ENCODE measurements at places on chromosomes 7 and 10.

- DNase-seq, result no peak
Measured at GRCh38 chr7:5672468-5672867, 109.0 kb downstream of the RNF216 start.

- DNase-seq, result no peak
Measured at GRCh38 chr7:1523208-1523607, 7.3 kb upstream of the MAFK start.

DNA sequence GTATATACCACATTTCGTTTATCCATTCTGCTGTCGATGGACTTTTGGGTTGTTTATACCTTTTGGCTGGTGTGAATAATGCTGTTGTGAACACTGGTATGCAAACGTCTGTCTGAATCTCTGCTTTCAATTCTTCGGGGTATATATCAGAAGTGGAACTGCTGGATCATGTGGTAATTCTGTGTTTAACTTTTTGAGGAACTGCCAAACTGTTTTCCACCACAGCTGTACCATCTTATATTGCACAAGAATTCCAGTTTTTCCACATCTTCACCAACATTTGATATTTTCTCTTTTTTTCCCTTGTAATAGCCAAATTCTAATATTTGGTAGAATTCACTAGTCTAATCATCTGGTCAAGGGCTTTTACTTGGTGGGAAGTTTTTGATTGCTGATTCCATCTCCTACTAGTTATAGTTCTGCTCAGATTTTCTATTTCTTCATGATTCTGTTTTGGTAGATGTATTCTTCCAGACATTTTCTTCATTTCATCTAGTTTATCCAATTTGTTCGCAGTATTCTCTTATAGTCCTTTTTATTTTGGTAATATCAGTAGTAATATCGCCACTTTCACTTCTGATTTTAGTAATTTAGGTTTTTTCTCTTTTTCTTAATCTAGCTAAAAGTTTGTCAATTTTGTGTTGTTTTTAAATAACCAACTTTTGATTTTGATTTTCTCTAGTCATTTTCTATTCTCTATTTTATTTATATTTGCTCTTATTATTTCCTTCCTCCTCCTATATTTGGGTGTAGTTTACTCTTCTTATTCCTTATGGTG lies 271.2 kb downstream of the ZEB1 start:
- DNase-seq, result no peak

- no peak for DNase-seq
Measured at GRCh38 chr7:134730411-134730829, 49.0 kb upstream of the CALD1 start.

- no peak for DNase-seq
Measured at GRCh38 chr10:73209705-73210104, 37.4 kb downstream of the DNAJC9 start.

GRCh38 chr10:124732931-124733570 lies 11.1 kb downstream of the FAM53B start:
- no peak for DNase-seq

DNA sequence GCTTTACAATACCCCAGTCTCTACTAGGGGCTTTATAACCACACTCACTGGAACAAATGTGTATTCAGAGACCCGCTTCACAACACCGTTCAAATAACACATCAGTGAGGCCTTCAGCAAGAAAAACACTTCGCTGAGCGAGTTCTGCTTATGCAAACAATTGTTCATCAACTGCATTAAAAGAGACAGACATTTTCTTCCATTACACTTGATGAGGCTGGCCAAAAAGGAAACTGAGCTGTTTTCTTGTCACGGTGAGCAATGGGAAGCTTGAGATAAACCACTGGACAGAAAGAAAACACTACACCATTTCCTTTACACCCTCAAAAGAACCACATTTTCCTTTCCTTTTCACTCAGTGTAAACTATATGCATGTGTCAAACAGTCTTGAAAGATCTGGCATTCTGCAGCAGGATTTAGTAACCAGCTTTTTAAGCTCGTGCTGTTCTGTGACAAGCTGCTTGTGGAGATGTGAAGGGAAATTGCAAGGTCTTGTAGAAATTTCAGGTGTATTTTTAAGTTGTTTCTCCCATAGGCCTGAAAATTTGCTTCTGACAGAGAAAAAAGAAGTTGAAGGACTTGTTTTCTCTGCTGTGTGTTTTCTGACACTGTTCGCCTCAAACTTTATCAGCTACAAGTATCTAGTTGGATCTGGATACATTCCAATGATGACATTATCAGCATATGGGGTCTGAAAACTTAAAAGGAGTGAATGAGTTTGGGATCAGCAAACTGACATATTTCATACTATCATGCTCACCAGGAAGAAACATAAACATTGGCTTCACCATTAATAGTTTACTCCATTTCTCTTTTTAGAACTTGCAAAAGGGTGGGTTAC lies 693.1 kb downstream of the PARD3 start:
- DNase-seq, result no peak

DNA sequence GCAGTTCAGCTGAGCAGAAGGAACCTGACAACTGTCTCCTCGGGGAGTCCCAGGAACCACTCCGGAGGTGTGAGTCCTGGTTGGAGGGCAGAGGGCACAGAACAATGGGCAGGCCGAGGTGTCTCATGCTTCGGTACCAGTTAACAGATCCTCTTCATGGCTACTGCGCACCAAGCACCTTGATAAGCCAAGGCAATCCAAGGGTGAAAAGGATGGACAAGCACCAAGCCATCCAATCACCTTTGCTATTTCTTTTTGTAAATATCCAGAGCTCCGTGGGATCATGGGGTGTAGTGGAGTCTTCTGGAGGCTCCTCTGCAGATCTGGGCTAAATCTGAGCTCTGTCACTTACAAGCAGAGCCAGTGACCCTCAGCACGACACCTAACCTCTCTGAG lies 233.5 kb downstream of the WDR11 start:
- no peak for DNase-seq

DNA sequence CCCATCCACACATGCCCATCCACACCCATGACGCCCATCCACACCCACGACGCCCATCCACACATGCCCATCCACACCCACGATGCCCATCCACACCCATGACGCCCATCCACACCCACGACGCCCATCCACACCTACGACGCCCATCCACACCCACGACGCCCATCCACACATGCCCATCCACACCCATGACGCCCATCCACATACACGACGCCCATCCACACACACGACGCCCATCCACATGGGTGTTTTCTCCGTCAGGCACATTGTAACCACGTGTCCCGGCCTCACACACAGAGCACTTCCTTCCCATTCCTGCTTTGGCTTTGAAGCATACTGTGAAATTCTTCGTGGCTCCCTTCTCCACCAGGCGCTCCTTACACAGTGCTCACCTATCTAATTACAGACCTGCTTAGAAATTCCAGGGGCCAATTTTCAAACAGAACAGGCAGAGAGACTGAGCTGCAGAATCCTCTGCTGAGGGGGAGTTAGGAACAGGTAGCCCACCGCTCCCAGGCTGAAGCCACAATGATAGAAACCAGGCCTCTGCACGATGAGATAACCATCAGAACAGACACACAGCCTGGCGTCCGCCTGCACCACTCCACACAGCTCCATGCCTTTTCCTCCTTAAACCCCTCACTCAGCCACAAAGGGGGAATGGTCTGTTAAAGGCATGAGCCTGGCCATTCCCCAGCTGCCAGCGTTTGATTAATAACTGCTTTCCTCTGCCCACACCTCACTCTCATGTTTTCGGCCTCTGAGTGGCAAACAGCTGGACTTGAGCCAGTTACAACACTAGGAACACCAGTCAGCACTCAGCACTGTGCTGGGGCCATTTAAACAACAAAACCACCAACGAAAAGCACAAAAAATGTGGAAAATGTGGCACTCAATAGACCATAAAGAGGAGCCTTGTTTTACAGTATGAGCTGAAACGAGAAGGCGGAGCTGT lies 501.6 kb downstream of the PTPRN2 start:
- DNase-seq, result no peak

- no peak for DNase-seq
Measured at GRCh38 chr10:129098517-129098916, 368.5 kb upstream of the MGMT start.

DNA sequence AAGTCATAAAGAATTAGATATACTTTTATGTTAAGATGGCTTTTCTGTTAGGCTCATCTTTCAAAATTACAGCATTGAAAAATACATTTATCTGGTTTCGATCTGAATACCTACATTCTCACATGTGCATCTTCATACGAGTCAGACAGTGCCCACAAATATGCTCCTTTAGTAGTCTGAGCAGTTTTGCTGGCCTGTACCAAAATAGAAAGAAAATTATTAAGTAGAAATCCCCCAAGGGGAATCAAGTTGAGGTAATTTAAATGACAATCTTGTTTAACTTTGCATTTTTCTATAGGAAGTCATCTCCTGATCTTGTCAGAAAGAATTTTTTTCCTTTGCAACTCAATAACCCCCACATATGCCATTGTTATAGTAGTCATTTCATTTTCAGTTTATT lies 287.4 kb upstream of the SEMA3D start:
- no peak for DNase-seq

GRCh38 chr7:27616914-27617548 lies 45.7 kb downstream of the HIBADH start:
- no peak for DNase-seq

DNA sequence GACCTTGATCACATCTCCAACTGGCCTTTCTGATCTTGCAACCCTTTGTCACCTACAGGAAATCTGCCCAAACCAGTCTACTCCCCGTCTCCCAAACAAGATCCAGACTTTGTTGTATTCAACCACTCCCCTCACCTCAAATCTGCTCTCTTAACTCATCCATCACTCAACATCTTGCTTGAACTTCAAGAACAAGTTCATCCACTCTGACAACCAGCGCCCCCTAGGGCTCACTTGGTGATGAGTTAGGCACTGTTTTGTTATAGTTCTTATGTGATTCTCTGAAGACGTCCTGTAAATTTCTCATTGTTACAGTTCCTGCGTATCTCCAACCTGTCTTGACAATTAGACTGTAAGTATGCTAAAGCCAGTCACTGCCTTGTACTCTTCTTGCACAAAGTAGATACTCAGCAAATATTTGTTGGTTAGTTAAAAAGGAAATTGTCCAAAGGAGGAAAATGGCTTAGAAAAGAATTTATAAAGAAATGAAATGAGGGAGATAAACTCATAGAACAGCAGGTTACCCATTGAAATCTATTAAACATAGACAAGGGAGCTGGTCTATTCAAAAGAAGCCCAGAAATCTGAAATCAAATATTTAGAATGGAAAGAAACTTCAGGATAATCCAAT lies 5.3 kb downstream of the FRMD4A start:
- DNase-seq, result no peak

GRCh38 chr10:71868192-71868697 lies 17.2 kb upstream of the PSAP start:
- DNase-seq, result no peak

DNA sequence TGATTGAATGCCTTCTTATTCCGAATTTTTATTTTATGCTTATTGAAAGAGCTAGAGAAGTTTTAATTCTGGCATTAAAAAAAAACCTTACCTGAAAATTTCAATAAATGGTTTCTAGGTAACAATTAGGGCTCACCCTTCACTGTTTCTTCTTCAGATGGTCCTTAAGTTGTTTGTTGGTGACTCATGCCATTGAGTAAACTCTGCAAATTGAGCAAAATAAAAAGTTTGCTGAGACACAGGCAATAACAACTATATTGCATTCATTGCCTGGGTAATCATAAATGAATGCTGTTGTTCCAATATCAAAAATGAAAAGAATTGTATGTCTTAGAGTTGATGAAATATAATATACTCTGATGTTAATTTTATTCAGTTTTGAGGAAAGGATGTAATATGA lies 300.3 kb downstream of the CDK14 start:
- DNase-seq, result no peak

- no peak for DNase-seq
Measured at GRCh38 chr7:134530460-134530859, 3.1 kb downstream of the AKR1B10 start.

- DNase-seq, result no peak
Measured at GRCh38 chr7:29469976-29470557, 93.6 kb upstream of the PRR15 start.

GRCh38 chr10:29688230-29688661 lies 53.5 kb upstream of the SVIL start:
- DNase-seq, result no peak

- no peak for DNase-seq
Measured at GRCh38 chr7:71826141-71826540, 586.0 kb downstream of the CALN1 start.

- DNase-seq, result peak; percentile 60
Measured at GRCh38 chr7:47314728-47315607, 266.9 kb downstream of the TNS3 start.

GRCh38 chr10:17430647-17431355 lies 23.6 kb downstream of the ST8SIA6 start:
- peak; percentile 31 for DNase-seq

- DNase-seq, result no peak
Measured at GRCh38 chr10:65292551-65292950, 1633.3 kb upstream of the LRRTM3 start.

DNA sequence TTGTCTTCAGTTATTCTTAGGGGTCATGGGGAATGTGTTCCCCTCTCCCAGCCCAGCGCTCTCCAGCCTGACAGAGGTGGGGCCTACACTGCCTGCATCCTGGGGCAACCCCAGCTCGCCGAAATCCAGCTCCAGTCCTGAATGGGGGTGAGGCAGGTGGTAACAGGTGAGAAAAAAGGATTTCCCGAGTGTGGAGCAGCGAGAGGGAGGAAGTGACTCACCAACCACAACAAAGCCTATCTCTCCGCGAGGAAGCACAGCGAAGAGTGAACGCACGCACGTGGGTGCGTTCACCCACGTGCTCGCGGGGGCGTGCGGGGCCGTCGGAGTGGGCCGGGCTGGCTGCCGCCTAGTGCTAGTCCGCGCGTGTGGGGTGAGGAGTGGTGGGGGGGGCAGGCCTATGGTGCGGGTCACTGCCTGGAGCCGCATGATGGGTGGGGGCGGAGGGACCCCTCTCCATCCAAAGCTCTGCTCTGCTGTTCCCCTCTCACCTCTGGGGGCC lies 855 bp upstream of the PALD1 start:
- DNase-seq, result no peak

DNA sequence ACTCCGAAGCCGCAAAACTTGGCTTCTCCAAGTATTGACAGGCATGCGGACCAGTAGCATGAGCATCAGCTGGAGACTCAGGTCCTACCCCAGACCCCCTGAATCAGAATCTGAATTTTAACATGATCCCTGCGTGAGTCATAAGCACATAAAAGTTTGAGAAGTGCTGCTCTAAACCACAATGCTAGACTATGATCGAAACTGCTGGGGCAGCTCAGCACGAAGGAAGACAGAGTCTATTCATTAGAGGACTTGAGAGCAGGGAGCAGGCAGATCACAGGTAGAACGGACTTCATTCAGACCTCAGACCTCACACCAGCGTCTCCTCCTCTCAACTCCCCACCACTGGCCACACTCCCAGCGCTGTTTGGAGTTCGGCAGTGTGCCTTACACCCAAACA lies 16.9 kb downstream of the CAMK2G start:
- DNase-seq, result no peak

- no peak for DNase-seq
Measured at GRCh38 chr7:36563706-36564327, 160.5 kb downstream of the AOAH start.

GRCh38 chr7:54409917-54410316 lies 132.3 kb upstream of the VSTM2A start:
- no peak for DNase-seq

GRCh38 chr10:23325132-23325531 lies 19.5 kb downstream of the C10orf67 start:
- DNase-seq, result no peak

Measured in hypothalamus (tissue), 51 donors.